ENCODE measurements at places on chromosomes 5 and 9.

DNA sequence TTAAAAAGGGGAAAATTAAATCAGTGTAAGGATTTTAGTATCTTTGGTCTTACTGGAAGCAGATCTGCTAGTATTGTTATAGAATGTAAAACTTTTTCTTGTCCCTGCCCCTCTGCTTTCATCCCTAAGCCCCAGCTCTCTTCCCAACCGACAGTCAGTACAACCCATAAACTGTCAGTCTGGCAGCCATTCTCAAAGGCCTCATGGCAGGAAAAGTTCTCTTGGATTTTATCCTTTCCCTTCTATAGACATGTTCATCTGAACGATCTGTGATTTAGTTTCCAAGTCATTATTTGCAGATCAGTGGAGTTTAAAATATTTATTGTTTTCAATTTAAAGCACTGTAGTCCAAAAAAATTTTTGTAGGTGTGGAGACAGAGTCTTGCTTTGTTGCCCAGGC lies 39.2 kb downstream of the ARRDC3 start:
- no peak for DNase-seq

- no peak for DNase-seq
Measured at GRCh38 chr5:17275289-17276158, 58.1 kb downstream of the BASP1 start.

DNA sequence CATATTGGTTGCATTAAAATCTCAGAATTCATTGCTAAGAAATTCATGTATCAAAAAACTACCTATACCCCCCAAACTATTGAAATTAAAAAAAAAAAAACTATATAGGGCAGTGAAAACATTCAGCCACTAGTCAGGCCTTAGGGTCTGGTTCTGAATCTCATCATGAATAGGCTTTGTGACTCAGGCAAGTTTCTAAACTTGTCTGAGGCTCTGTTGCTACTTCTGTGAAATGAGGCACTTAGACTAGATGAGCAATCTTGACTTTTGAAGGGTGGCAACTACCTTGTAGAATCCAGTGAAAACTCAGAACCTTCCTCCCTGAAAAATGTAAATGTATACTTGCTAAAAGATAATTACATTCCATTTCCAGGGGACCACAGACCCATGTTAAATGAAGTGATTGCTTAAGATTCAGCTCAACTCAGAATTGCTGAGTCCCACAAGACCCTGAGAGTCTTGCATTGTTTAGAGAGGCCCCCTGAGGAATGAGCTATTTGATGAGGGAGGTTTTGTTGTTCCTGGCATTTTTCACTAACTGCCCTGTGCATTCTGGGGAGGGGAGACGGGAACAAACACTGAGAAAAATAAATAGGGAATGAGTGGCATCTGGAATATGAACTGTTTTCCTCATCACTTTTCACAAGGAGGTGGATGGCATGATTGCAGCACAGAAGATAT lies 29.5 kb downstream of the RAI14 start:
- peak; percentile 20 for DNase-seq

GRCh38 chr5:175694371-175695160 lies 36.7 kb downstream of the HRH2 start:
- no peak for DNase-seq

DNA sequence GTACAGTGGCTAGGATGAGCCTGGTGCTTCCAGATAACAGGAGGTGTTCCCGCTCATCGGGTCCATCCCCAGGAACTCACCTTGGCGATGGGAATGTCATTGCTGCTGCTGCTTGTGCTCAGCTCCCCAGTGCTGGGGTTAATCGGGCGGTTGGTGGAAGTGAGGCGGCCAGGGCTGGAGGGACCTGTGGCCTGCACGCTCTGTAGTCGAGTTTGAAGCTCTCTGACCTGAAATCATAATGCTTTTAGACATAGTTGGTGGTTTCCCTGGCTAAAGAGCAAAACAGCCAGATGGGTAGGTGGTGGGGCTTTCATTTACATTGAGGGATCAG lies 108.5 kb downstream of the DCP2 start:
- no peak for DNase-seq

- peak; percentile 25 for DNase-seq
Measured at GRCh38 chr9:133048595-133048994, 13.2 kb upstream of the CEL start.

DNA sequence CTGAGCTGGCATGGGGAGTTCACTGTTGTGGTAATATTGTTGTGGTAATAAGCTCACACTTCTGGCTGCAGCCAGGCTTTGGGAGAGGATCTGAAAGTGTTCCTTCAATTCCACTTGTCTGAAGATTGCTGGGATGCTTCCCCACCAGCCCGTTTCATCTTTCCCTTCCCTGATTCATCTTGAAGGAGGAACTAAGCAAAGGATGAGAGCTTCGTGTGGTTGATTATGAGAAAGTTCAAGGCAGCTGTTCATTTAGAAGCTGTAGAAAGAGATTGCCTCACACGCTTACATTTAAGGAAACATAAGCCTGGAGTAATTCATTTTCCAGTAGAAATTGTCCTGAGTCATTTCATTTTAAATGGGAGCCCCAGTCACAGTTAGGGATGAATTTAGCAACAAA lies 122.4 kb upstream of the GAS1 start:
- no peak for DNase-seq

DNA sequence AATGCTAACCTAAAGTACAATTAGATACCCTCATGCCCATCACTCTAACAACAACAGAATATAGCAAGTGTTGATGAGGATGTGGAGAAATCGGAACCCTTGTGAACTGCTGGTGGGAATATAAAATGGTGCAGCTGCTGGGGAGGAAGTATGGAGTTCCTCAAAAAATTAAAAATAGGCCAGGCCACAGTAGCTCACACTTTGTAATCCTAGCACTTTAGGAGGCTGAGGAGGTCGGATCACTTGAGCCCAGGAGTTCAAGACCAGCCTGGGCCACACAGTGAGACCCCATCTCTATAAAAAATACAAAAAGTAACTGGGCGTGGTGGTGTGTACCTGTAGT lies 18.0 kb upstream of the MRNIP start:
- no peak for DNase-seq

DNA sequence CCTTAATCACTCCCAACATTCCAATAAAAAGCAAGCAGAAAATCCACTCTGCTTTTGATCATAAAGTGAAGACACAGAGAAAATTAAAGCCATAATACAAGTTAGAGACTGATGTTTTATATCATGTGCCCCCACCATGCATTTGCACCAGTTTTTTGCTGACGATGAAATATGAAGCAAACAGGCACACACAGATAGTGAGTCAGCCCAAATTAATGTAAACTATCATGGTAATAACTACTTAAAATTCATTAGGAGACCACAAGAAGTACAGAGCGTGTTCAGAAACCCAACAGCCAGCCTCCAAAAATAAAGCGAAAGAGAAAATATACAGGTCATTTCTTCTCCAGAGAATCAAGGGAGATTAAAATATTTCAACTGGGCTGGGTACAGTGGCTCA lies 46.4 kb upstream of the KDM4C start:
- no peak for DNase-seq

DNA sequence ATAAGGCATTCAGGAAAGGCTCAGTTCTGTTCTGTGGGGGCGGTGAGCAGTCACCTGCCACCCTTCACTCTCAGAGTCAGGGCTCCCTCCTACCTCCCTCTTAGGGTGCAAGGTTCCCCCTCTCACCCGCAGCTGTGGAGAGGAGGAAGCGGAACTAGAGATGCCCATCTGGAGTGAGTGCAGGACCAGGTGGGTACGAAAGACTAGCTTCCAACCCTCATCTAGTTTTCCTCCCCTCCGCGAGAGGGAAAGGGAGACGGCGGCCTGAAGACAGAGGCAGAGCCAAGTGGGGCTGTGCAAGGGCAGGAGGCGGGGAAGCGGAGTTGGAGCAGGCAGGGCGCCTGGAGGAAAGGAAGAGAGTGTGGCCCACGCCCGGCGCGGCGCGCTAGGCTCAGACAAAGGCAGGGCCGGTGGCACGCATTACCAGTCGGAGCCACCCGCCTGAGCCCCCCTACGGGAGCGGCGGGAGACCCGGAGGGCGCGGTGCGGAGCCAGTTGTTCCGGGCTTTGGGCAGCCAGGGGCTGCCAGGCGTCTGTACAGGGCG lies 7.3 kb downstream of the PRR7 start:
- DNase-seq: no peak

GRCh38 chr9:124262649-124262972 lies 4.9 kb downstream of the NEK6 start:
- no peak for DNase-seq

DNA sequence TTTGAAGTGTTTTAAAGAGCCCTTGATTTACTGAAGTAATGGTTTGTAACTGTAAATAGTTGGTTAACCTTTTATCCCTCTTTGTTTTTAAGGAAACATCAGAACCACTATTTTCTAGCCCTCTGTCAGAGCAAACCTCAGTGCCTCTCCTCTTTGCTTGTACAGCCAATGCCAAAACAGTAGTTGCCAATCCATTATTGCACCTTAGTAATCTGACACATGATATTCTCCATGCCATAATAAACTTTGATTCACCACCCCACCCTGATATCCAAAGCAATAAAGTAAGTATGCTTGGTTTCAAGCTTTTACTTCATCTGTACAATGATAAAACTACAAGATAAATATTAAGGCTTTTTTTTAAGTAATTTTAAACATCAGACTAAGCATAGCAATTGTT lies 100.8 kb downstream of the DMXL1 start:
- no peak for DNase-seq
